ENCODE measurements at places on chromosomes 13 and 19.

DNA sequence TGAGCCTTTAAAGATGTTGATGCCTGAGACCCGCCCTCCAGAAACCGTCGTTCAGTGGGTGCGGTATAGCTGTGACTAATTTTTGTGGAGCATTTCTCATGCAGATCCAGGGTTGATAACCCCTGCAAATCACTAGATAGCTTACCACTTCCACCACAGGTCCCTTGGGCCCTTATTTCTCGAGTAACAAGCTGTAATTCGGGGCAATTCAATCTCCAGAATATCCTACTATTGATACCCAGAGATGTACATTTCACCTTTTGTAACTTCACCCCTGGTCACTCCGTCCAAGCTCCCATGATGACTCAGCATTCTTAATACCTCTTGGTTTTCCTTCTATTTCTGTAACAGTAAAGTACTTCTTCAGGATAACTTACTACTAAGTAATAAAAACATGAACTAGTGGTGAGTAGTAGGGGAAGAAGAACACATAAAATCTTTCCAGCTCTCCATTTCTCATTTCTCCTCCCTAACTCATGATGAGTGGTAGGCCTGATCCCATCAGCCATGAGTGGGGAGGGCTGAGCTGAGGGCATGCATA, 71.9 kb upstream of the UBL3 start:
- DNase-seq: no peak

- DNase-seq: no peak
Measured at GRCh38 chr13:92574499-92574898, 652.1 kb upstream of the GPC6 start.

GRCh38 chr19:33064792-33065550, at the start of gene RHPN2:
Gene RHPN2, minus strand, starts transcription at chr19:33064888. Its CDS starts 36 bp downstream, at chr19:33064852.
- no peak for DNase-seq

- DNase-seq: no peak
Measured at GRCh38 chr19:3655402-3656072, 28.9 kb upstream of the CACTIN start.

DNA sequence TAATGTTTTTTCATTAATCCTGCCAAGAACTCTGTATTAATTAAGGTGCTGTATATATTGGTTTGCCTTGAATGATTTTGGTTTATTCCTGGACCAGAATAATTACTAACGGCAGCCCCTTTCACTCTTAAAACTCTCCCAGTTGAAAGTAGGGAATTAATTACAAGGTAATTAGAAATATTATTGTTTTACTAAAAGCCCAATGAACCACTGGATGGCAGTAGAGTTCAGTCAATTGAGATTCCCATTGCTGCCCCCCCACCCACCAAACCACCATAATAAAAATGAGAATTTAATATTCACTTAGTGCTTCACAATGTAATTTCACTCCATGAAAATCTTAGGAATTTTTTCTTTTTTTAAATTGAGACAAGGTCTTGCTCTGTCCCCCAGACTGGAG, 13.7 kb downstream of the WBP4 start:
- DNase-seq: no peak

DNA sequence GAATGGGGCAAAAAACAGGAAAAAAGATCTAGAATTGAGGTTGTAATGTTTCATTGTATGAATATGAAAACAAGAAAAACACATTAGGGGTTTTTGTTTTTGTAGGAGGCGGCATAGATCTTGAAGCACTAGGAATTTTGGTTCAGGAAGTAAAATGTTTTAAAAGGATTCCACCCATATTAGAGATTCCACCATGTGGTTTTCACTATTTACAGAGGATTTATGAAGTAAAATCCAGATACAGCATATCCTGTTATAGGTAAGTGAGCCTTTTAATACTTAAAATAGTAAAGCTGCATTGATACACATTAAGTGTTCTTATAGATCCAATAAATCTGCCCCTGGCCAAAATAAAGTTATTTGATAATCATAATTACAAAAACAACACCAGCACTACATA, 61.4 kb downstream of the MICU2 start:
- DNase-seq: no peak

DNA sequence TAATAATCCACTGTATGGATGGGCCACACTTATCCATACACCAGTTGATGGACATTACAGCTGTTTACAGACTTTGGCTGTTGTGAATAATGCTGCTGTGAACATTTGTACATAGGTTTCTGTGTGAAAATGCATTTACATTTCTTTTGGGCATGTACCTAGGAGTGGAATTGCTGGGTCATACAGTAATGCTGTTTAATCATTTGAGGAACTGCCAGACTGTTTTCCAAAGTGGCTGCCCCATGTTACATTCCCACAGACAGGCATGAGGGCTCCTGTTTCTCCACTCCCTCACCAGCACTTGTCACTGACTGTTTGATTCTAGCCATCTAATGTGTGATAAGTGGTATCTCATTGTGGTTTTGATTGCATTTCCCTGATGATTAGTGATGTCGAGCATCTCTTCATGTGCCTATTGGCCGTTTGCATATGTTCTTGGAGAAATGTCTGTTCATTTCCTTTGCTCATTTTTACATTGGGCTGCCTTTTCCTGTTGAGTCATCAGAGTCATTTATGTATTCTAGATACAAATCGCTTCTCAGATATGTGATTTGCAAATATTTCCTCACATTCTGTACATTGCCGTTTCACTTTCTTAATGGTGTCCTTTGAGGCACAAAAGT, 12.8 kb downstream of the TMEM255B start:
- DNase-seq: no peak

DNA sequence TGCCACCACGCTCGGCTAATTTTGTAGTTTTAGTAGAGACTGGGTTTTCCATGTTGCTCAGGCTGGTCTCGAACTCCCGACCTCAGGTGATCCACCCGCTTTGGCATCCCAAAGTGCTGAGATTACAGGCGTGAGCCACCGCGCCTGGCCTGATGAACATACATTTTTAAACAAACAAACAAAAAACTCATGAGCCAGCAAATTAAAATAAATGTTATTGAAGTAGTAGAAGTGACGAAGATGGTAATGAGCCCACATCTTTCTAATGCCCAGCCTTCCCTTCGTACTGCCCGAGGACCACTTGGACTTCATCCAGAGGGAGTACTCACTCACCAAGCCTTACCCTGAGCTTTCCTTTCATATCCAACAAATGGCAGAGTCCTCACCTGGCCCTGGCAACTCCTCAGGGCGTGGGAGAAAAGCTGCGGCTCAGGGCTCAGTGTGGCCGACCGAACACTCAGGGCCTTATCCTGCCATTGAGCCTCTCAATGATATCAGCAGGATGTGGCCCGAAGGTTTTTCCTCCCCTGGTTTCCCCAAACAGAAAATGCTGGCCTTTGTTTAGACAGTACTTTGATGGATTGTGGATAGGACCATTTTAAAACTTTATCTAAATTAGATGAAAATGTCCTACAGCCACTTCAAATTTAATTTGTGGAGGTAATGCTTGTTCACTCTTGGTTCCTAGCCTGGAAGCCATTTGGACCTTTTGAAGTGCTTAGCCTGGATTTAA, 22.8 kb upstream of the ABCC4 start:
- DNase-seq: no peak

DNA sequence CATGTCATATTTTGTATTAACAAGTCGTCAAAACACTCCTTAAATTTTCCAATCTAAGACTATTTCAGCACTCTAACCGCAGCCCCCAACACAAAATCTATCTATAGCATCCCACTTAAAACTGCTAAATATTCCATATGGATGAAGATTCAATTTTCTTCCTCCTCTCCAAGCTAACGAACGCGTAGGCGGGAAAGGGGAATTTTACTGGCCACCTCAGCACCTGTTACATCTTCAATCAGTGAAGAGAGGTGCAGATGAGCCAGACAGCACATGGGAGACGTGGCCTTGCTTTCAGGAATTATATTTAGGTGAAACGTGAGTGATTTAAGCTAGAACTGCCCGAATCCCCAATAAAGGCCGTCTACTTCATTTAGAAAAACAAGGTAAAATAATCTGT, 1.1 kb downstream of the RBM26 start:
- DNase-seq: no peak
